ENCODE measurements at places on chromosomes 12 and 14.

DNA sequence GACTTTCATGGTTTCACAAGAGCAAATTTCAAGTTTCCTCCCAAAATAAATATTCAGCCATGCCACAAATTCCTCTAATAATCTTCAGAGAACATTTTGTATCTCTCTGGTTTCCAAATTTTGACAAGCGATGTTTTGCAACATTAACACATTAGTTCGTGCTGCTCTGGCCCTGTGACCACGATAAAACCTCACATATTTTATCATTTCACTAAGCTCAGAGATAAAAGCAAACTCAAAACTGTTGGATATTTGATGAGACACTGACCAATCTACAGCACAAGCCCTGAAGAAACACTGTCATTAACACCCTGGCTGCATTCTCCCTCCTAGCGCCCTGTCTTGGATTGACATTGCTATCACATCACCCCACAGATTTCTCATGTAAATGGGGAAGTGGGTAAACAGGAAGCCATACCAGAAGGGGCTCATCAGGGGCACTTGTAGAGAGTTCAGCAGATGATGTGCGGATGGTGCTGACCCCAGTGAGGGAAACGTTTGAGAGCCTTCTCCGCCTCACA lies 264.3 kb downstream of the PRKD1 start:
- no peak for DNase-seq

DNA sequence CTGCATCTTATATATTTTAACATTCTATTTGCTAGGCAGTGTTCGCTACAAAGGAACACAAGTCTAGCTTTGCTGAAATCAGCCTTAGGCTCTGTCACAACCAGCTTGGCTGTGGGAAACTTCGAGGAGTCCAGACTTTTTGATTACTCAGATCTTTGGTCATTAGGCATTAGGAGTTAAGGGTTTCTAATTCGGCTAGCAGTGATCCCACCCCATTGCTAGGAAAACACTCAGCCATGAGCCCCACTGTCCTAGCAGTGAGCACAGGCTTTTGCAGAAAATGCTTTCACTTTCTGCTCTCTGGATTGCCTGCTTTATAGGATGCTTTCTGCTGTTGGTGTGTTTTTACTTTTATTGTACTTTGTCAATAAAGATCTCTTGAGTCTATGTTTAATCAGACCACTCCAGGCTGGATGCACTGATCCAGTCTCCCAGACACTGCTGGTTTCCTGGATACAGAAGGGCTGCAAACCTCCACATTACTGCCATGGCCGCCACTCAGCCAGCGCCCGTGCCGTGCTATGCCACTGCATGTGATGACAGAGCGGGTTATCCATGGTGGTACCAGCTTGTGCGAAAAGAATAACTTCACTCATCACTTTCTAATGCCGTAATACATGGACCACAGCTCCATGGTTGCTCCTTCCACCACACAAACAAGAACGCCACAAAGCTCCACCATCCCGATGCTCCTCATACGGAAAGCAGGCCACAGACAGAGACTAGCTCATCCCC lies 41.0 kb upstream of the PYGL start:
- no peak for DNase-seq

GRCh38 chr14:81991998-81992397 lies 458.3 kb upstream of the SEL1L start:
- no peak for DNase-seq

GRCh38 chr12:62601765-62602164 lies 135.1 kb downstream of the MON2 start:
- DNase-seq: no peak

DNA sequence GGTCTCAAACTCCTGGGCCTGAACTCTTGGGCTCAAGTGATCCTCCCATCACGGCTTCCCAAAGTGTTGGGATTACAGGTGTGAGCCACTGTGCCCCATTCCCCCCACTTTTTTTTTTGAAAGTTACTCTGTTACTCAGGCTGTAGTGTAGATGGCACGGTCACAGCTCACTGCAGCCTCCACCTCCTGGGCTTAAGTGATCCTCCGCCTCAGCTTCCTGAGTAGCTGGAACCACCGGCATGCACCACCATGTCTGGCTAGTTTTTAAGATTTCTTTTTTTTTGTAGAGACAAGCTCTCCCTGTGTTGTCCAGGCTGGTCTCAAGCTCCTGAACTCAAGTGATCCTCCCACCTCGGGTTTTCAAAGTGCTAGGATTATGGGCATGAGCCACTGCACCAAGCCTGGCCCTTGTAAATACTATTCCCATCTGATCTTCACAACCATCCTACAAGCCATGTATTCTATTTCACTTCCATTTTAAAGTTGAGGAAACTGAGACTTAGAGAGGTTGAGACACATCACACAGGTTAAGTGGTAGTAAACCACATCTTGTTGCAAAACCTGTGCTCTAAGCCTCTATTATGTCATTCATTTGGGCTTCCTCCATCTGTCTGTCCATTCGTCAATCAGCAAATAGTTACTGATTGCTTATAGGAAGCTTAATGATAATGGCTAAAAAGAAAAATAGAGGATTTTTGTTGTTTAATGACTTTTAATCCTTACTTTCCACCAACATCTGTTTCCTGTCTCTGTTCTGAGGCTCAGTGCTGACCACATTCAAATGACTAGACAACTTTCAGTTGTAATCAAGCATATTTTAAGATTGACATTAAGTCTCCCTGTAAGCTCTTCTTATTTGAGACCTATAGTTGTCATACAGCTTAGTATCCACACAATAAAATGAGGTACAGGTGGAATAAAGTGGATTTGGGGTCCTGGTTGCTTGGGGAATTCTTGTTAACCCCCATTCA lies 9.2 kb downstream of the ASCL4 start:
- DNase-seq: no peak

- DNase-seq: no peak
Measured at GRCh38 chr12:19970821-19971220, 397.5 kb upstream of the PDE3A start.

All from sciatic nerve (tissue), 2 donors.